Hematopoietic multipotent progenitor cell (in vitro differentiated cells): ENCODE measurements at places on chromosomes 16 and 17.

DNA sequence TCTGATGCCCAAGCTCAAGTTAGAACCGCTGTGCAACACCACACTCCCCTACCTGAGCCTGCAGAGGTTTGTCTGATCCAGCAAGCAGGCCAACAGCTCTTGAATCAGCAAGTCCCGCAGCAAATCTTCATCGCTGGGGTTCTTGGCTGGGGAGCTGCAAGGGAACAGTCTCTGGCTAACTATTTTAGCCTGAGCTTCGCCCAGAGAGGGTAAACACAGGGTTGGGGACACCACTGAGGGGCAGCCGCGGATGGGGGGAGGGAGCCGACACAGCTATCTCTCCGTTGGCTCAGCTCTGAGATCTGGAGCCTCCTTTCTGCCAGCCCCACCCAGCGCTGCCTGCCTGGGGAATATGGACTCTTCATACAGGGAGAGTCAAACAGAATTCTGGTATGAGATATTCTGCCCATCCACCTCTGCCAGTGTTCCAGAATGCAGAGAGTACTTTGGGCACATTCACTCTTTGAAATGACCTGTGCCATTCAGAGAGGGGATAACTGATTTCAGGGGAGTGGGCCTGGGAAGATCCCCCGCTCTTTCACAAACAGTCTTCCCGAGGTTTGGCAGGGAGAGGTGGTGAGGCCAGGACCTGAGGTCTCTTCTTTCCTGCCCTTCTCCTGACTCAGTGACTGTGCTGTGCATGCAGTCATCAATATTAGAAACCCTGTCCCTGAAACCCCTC is 7.4 kb downstream of the GIP start:
- DNase-seq = no peak

GRCh38 chr17:74104921-74105320 is 98.6 kb upstream of the RPL38 start:
- DNase-seq = no peak

- DNase-seq = no peak
Measured at GRCh38 chr17:57524839-57525568, 220.1 kb downstream of the CCDC182 start.

DNA sequence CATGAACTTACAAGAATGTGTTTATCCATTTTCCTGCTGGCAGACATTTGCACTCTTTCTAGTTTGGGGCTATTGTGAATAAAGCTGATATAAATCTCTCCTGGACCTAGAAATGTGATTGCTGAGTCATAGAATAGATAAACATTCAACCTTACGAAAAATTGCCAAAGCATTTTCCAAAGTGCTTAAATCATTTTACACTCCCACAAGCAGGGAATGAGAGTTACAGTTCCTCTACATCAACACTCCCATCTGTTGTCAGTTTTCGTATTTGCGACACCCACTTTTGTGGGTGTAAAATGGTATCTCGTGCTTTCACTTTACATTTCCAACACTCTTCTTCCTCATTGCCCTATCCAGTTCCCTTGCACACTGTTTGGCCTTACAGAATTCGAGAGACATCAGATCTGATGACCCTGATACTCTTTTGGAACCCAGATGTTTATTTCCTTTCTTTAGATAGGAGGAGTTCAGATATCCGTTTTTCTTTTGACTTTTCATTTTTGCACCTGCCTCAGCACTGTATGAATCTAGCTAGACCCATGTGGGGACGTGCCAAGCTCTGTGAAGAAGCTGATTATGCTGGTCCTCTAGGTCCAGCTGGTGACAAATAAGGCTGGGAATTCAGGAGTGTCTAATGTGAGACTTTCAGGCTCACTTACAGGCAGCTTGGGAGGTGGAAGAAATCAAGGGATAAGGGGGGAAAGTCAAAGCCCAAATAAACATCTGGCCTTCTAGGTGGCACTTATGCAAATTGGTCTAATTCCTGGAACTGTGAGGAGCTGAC is 14.0 kb downstream of the SOX9 start:
- no peak for DNase-seq

- DNase-seq = peak; percentile 63
Measured at GRCh38 chr16:82152641-82153112, 17.3 kb downstream of the MPHOSPH6 start.

GRCh38 chr17:59756236-59756818 is 48.9 kb downstream of the VMP1 start:
- no peak for DNase-seq

GRCh38 chr17:51707216-51707615 is 446.9 kb downstream of the UTP18 start:
- no peak for DNase-seq

- DNase-seq = no peak
Measured at GRCh38 chr17:57612202-57613071, 132.7 kb downstream of the CCDC182 start.

DNA sequence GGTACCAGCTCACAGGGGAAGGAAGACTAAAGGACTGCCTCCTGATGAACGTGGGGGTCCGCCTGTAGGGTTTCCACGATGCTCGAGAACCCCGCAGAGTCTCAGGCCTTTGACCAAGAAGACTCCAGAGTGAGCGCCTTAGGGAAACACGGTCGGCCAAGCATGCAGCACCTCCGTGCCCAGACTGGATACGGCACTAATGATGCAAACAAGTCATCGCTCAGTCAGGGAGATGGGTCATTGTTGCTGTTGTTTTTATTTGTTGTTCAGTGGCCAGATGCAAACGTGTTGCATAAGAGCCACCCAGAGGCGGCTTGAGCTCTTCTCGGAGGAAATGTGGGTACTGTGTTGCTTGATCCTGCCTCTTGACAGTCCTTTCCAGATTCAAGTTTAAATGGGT is 19.3 kb upstream of the RBFOX3 start:
- DNase-seq = no peak

GRCh38 chr17:76354747-76355310 is 1.1 kb upstream of the PRPSAP1 start:
- peak; percentile 63 for DNase-seq

GRCh38 chr16:27824006-27824405 is 239.5 kb downstream of the GSG1L start:
- DNase-seq = no peak

DNA sequence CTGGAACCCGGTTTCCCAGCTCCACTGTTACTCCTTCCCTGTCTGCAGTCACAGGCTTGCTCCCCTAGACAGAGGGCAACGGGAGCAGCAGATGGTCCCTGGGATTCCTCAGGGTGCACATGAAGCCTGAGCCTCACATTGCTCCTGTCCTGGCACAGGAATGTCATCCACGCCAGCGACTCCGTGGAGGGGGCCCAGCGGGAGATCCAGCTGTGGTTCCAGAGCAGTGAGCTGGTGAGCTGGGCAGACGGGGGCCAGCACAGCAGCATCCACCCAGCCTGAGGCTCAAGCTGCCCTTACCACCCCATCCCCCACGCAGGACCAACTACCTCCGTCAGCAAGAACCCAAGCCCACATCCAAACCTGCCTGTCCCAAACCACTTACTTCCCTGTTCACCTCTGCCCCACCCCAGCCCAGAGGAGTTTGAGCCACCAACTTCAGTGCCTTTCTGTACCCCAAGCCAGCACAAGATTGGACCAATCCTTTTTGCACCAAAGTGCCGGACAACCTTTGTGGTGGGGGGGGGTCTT is 1.6 kb upstream of the DECR2 start:
- DNase-seq = no peak

DNA sequence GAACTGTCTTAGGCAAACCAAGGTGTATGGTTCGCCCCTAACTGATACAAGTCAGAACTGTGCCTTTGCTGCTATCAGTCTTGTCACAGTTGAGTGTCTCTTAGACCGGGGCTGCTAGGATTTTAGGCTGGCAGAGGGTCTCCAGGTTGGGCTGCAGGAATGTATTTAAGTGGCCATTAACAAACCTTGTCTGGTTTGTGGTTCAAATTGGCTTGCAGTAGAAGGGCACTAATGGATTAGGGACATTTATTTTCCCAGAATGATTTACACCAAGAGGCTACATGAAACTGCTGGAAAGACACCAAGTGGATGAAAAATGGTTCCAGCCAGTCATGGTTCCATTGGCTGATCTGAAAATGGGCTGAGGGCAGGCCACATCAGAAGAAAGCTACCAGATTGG is 5.1 kb downstream of the VAT1L start:
- no peak for DNase-seq

- no peak for DNase-seq
Measured at GRCh38 chr17:27511168-27511883, 55.1 kb downstream of the KSR1 start.

DNA sequence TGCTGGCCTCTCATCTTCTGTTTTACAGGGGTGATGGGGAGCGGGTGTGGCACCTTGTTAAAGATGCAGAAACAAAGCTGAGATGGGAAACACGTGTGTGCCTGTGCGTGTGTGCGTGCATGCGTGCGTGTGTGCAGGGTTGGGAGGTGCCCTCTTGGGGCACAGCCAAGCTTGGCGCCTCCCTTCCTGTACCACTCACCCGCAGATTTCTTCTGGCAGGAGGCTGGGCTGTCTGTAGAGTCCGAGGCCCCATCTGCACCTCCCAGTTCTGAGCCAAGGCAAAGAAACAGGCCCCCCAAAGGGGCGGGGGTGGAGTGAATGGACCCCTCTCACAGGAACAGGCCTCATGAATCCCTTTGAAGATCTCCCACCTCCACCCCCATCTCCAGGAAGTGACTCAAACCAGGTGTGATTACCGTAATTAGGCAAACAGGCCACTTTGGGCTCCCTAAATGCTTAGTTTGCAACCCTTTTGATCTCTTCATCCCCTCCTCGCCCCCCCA is 20.9 kb downstream of the TNS4 start:
- peak; percentile 67 for DNase-seq

GRCh38 chr16:70579648-70580630 is 56.3 kb downstream of the SF3B3 start:
- DNase-seq = no peak

DNA sequence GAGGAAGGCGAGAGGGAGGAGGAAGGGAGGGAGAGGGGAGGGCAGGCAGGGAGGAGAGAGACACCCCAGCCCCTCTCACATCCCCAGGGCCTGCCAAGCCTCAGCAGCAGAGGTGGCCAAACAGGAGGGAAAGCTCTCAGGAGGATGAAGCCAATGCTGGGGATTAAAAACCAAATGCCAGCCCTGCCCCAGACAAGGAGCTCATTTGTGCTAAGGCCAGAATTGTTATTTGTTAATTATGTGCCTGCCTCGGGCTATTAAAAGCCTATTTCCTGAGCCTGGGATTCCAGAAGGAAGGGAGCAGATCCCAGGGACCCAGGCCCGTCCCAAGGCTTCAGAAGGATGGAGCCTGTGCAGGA is 27.9 kb upstream of the GINS2 start:
- DNase-seq = no peak

- no peak for DNase-seq
Measured at GRCh38 chr17:41096055-41096454, 1.9 kb downstream of the KRTAP4-8 start.

DNA sequence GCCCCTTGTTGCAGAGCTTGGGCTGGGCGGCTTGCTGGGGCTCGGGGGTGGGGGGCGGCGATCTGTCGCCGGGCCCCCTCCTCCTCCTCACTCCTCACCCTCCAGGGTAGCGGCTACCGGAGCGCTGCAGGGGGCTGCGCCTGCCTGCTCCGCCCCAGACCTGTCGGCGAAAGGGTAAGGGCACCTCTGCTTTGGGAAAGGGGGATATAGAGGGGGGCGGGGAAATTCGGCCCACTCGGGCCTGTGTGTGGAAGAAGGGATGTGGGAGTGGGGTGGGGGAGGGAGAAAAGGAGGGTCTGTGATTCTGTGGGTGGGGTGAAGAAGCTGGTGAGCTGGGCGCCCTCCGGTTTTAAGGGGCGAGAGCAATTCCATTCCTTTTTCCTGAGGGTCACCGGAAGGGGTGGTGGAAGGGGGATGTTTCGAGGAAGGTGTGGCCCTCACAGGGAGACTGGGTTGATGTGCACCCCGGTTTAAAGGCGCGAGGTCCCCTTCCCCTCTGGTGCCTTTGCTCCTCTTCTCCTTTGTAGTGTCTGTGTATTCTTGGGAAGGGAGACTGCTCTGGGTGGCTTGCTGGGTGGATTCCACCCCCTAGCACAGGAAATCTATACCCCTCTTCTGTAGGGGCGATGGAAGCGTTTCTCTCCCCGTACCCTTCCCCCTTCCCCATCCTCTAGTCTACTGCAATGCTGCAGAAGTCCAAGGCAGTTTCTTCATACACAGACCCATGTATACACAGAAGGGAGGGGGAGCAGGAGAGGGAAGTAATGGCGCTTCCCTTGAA is 878 bp downstream of the TAOK1 start:
- peak; percentile 39 for DNase-seq
